ENCODE measurements at places on chromosomes 16 and 17. TPM values are rescaled to one million over a fixed set of nuclear protein-coding genes. Genes with fewer than 3 reads are reported as not detected.

Gene TMEM204
- 1.0 TPM for polyA plus RNA-seq

Gene TP53TG3
- polyA plus RNA-seq = not detected

Gene TVP23A
- not detected for polyA plus RNA-seq

Gene METRN
- polyA plus RNA-seq = 42.1 TPM

Gene CA4
- not detected for polyA plus RNA-seq

Gene PIPOX
- polyA plus RNA-seq = not detected

Gene CYTH1
- polyA plus RNA-seq = 28.3 TPM

Gene IGF2BP1
- not detected for polyA plus RNA-seq

Gene CTRB2
- not detected for polyA plus RNA-seq

Gene SBK1
- 0.04 TPM for polyA plus RNA-seq

Gene CCL16
- polyA plus RNA-seq = not detected

Gene CHD9NB
- polyA plus RNA-seq = 0.89 TPM

All from keratinocyte (primary cell).